ENCODE measurements at places on chromosomes 5 and 9.

- DNase-seq: no peak
Observed at GRCh38 chr9:130453487-130453886, 8.7 kb downstream of the ASS1 start.

GRCh38 chr9:131781069-131781468 is 41.2 kb upstream of the RAPGEF1 start:
- DNase-seq: no peak

GRCh38 chr5:157608972-157609565 is 33.5 kb upstream of the ADAM19 start:
- DNase-seq: no peak

- DNase-seq: no peak
Observed at GRCh38 chr9:136916330-136917184, 28.0 kb downstream of the FBXW5 start.

DNA sequence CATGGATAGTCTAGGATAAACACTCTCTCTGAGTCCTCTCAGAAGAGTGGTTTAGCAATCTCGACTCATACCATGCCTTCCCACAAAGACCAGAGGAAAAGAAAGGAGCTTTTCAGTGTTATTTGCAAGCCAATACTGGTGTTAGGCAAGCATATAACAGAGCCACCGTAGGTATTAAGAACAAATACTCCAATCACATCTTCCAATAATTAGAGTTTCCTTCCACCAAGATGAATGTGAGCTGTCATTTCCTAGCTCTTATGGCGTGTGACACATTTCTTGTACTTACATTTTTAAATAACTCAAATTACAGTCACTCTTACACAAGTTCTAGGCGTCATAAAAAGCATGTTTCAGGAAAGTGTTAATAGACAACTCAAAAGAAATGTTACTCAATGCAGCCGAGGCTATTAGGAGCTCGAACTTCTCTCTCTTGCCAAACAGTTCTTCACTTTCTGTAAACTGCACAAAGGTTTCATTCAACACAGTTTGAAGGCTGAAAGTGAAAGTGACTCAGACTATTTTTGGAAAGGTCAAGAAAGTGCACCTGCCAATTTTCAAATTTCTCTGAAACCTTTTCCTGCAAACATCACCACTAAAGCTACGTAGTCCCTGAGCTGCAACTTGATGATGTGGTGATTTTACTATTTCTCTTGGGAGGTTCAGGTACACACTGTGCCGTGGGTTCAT is 153.8 kb downstream of the AUH start:
- no peak for DNase-seq

GRCh38 chr9:91817493-91818224 is 132.4 kb downstream of the ROR2 start:
- no peak for DNase-seq

DNA sequence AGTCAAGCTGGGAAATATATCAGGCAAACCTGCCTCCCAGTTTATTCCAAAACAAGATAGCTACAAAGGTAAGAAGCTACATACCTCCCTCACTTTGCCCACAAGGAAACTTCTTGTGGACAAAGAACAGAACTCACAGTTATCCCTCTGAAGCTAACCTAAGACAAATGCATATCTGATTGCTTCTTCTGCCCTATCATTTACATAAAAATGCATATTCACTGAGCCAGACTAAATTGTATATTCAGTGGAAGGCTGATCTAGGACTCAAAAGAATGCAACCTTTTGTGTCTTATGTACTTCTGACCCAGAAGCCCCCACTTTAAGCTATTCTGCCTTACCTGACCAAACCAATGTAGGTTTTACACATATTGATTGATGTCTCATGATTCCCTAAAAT is 276.8 kb downstream of the HTR1A start:
- DNase-seq: no peak

- no peak for DNase-seq
Observed at GRCh38 chr5:60207040-60207439, 313.5 kb upstream of the PDE4D start.
